ENCODE measurements at places on chromosomes 7 and 10.

DNA sequence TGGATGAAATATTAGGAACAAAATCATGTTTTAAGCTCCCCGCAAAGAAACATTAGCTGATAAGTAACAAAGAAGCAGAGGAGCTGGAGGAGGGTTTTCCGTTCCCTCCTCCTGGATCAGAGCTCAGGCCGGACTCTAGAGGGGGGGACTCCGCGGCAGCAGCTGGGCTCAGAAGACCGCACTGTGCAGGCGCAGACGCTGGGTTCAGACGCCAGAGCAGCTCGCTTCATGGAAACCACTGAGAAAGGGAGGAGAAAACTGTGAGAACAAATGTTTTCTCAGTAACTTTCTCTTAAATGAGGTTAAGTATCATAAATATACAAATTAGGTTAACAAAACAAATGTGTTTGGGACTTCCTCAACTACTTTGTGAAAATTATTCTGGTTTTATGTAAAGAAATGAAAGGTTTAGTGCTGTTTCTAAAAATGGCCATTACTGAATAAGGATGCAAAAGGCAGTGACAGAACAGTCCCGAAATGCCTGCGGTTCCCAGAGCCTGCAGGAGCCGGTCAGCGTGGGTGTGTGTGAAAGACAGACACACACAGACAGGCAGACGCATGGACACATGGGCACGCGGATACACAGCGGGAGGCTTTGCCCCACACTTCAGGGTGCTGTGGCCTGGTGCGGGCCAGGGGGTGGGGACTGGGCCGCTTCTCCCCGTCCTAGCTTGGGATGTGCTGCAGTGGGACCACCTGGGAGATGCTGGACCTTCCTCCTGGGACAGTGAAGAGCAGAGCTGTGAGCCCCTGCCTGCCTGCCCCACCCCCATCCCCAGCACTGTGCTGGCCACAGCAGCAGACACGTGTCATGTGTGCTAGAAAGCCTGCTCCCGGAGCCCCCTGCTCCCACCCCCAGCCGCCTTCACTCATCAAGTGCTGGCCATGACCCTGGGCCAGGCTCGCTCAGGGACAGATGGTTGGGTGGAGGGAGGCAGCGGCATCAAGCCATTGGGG, 20.3 kb upstream of the ADGRA1 start:
- no peak for DNase-seq

GRCh38 chr10:67884842-67885670, 600 bp downstream of the SIRT1 start:
- peak; percentile 16 for DNase-seq

DNA sequence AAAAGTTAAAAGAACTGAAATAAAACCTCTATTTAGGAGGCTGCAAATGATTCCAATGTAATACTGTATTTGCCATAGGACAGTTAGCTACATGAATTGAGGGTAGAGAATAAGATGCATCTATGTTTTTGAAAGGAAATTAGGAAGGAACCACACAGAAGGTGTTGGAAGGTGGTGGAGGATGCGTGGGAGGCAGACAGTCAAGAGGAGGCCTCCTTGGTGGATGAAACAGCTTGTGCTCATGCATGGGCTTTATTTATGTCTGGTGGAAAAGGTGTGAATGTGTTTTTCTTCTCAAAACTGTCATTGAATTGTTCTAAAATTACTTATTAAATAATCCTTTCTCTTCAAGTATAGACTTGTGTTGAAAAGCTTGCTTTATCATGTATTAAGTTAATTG, 314.4 kb upstream of the NPSR1 start:
- DNase-seq = no peak

DNA sequence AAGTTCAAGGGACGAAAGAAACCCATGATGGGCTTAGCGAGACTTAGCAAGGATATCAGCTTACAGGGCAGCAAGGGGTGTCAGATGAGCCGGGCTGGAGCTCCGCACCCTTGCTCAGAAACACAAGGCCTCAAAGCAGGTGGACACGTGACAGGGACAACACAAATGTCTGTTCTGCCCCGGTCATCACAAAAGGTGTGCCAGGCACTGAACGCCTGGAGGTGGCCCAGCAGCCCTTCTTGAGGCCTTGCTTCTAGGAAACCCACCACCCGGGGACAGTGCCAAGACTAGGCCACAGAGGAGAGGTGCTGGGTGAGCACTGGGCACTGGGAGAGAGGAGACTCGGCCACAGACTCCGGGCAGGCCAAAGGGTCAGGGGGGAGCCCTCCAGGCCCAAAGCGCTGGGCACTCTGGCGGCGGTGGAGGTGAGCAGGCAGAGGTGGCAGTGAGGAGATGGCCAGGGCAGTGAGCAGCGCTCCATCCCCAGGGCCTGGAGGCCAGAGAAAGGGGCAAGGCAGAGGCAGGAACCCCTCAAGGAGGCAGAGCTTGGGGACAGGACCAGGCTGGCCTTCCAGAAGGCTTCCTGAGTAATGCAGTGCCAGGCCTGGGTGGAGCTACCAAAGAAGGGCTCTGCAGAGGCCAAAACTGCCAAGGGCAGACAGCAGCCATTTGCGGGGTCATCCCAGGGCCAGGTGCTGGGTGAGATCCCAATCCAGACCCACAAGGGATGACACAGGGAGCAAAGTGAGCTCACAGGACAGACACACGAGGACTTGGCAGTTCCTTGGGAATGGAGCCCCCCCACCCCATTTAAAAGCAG, 22.7 kb downstream of the EBF3 start:
- DNase-seq = no peak
